Breast epithelium (tissue), 4 donors: ENCODE measurements at places on chromosomes 4 and X.

DNA sequence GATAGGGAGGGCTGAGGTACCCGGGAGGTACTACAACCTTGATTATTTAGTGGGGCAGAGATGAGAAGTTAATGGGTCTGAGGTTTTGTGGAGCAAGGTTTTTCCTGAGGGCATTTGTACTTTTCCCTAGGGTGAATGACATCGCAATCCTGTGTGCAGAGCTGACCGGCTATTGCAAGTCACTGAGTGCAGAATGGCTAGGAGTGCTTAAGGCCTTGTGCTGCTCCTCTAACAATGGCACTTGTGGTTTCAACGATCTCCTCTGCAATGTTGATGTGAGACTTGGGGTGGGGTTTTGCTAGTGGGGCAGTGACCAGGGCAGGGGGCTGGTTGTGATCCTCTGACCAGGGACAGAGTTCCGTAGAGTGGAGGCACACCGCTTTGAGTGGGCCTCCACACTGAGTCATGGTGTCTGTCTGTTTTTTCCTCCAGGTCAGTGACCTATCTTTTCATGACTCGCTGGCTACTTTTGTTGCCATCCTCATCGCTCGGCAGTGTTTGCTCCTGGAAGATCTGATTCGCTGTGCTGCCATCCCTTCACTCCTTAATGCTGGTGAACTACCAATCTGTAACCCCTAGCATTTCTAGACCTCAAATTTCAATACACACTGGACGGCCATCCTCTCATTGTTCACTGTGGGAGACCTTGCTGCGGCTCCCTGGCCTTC lies 9.9 kb downstream of the MED12 start:
- no peaks in the 10 kb centered on the region for H3K36me3 ChIP-seq
- no peaks in the 10 kb centered on the region for H3K4me1 ChIP-seq
- H3K4me3 ChIP-seq: no peak overlapping the region
- no peak for DNase-seq

- no peak overlapping the region for H3K27ac ChIP-seq
- DNase-seq: no peak
- no peaks in the 10 kb centered on the region for H3K4me1 ChIP-seq
- no peaks in the 10 kb centered on the region for H3K27me3 ChIP-seq
- H3K4me3 ChIP-seq: no peak overlapping the region
- H3K36me3 ChIP-seq: no peaks in the 10 kb centered on the region
Measured at GRCh38 chr4:120839974-120840751, 82.4 kb downstream of the PRDM5 start.

- H3K27me3 ChIP-seq: no peaks in the 10 kb centered on the region
- no peaks in the 10 kb centered on the region for H3K36me3 ChIP-seq
- H3K4me1 ChIP-seq: no peaks in the 10 kb centered on the region
- H3K27ac ChIP-seq: no peak overlapping the region
- H3K4me3 ChIP-seq: no peak overlapping the region
Measured at GRCh38 chr4:25523405-25523804, 132.2 kb upstream of the SLC34A2 start.

DNA sequence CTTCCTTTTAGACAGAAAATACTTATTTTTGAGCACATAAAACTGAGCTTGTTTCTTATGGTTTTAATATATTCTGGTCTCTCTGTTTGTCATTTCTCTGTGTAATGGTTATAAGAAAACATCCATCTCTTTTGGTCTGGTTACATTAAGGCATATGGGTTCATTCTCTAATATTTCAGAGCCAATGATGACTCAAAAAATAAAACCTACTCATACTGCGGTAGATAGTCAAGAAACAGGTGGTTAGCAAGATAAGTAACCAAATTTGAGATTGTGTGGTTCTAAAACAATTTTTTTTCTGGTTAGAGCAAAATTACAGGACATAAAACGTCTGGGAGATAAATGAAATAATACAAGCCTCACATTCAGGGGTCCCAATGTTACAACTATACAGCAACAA lies 654.5 kb downstream of the STIM2 start:
- no peak overlapping the region for H3K27ac ChIP-seq
- DNase-seq: no peak
- H3K4me1 ChIP-seq: no peaks in the 10 kb centered on the region

GRCh38 chr4:15654593-15655222 lies 449 bp downstream of the FBXL5 start:
- H3K4me1 ChIP-seq: peaks cover 6% of the 10 kb centered on the region
- H3K4me3 ChIP-seq: peak overlapping the region; percentile 94
- no peaks in the 10 kb centered on the region for H3K36me3 ChIP-seq
- DNase-seq: peak; percentile 21
- H3K27me3 ChIP-seq: no peaks in the 10 kb centered on the region

DNA sequence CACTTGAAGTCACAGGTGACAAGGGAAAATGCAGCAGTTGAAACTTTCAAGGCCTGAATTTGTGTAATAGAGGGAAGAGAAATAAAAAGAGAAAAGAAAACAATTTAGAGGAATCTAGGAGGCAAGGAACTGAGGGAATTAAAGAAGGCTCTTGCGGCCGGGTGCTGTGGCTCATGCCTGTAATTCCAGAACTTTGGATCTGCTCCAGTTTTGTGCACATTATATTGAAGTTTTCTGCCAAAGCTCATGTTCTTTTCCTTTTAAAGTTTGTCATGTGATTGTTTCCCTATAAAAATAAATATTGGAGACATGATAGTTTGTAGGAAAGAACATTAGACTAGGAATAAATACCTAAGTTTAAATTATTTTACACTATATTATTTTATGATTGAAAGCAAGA lies 433.9 kb upstream of the CPEB2 start:
- no peak overlapping the region for H3K4me3 ChIP-seq
- H3K36me3 ChIP-seq: no peaks in the 10 kb centered on the region
- H3K27ac ChIP-seq: no peak overlapping the region
- H3K4me1 ChIP-seq: no peaks in the 10 kb centered on the region
- no peaks in the 10 kb centered on the region for H3K27me3 ChIP-seq

- H3K4me3 ChIP-seq: no peak overlapping the region
- H3K27me3 ChIP-seq: no peaks in the 10 kb centered on the region
- no peaks in the 10 kb centered on the region for H3K36me3 ChIP-seq
- H3K4me1 ChIP-seq: no peaks in the 10 kb centered on the region
Measured at GRCh38 chr4:139826426-139826825, 160.8 kb downstream of the MGST2 start.

- no peaks in the 10 kb centered on the region for H3K27me3 ChIP-seq
- DNase-seq: no peak
- H3K36me3 ChIP-seq: no peaks in the 10 kb centered on the region
Measured at GRCh38 chr4:82542642-82543041, 19.1 kb downstream of the TMEM150C start.

- no peaks in the 10 kb centered on the region for H3K4me1 ChIP-seq
- DNase-seq: no peak
- peak overlapping the region; percentile 28 for H3K27ac ChIP-seq
- H3K36me3 ChIP-seq: no peaks in the 10 kb centered on the region
Measured at GRCh38 chr4:138898282-138898681, 117.3 kb upstream of the NOCT start.

- peaks cover 29% of the 10 kb centered on the region for H3K27me3 ChIP-seq
- no peaks in the 10 kb centered on the region for H3K4me1 ChIP-seq
- H3K27ac ChIP-seq: no peak overlapping the region
- no peaks in the 10 kb centered on the region for H3K36me3 ChIP-seq
- no peak for DNase-seq
- H3K4me3 ChIP-seq: no peak overlapping the region
Measured at GRCh38 chrX:30935985-30936384, 46.9 kb upstream of the TAB3 start.

DNA sequence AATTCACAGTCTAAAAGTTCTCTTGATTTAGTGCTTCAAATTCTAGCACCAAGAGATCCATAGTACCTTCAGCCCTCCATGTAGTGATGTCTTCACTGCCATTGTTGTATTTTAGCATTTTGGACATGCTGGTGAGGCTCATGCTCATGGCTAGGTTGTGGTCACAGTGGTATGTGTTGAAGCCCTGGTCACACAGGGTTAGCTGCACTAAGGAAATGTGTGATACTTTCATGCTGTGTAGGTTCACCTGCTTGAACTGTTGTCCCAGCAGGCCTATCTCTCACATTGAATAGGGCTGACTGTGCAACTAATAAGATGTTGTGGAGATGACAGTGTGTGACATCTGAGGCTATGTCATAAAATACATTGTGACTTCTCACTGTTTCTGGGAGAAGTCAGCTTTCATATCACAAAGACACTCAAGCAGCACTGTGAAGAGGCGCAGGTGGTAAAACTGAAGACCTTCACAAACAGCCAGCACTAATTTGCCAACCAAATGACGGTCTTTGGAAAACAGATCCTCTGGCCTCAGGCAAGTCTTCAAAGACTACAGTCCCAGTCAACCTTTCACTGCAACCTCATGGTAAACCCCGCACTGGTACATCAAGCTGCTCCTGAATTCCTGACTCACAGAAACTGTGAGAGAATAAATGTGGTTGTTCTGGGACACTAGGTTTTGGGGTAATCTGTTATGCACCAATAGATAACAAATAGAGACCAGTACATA lies 17.4 kb upstream of the ADH4 start:
- no peak overlapping the region for H3K4me3 ChIP-seq
- no peaks in the 10 kb centered on the region for H3K4me1 ChIP-seq
- H3K27ac ChIP-seq: no peak overlapping the region
- DNase-seq: no peak
- no peaks in the 10 kb centered on the region for H3K36me3 ChIP-seq
